GM06990 (cell line): ENCODE measurements at places on chromosomes 16 and 17.
A peak's percentile ranks its signal among the peaks of the same experiment; 100 is the strongest.

DNA sequence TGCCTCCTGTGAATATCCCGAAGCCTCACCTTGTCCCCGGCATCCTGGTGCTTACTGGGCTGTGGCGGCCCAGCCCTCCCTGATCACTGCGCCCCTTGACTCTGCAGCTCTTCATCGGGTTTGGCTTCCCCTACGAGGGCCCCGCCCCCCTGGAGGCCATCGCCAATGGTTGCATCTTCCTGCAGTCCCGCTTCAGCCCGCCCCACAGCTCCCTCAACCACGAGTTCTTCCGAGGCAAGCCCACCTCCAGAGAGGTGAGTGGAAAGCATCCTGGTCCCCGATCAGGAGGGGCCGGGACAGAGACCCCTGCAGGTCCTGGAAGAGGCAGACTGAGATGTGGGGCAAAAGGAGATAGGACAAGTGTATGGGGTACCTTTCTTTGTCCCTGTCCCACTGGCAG, 72.1 kb downstream of the MGAT5B start:
- DNase-seq, result no peak

GRCh38 chr16:84254062-84254461, 14.2 kb upstream of the KCNG4 start:
- no peak for DNase-seq

DNA sequence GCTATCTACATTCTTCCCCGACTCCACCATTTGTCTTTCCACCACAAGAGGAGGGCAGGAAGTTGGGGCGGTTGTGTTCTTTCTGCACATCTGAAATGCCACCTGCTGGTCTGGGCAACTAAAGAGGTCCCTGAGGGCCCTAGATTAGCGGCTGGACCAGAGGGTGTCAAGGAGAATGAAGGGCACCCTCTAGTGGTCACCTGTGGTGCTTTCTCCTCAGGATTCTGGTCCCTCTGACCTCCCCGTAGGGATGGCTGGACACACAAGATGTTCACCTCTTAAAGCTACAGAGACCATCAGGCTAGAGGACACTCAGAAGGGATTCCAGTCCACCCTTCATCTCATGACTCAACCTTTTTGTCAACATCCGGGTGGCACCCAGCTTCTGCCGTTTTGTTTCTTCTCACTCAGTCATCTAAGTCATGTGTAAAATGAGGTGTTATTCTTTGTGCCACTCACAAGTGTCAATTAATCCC, 2.9 kb upstream of the SCIMP start:
- peak; percentile 78 for DNase-seq

GRCh38 chr17:43018008-43018853, 4.0 kb downstream of the VAT1 start:
- DNase-seq, result no peak

DNA sequence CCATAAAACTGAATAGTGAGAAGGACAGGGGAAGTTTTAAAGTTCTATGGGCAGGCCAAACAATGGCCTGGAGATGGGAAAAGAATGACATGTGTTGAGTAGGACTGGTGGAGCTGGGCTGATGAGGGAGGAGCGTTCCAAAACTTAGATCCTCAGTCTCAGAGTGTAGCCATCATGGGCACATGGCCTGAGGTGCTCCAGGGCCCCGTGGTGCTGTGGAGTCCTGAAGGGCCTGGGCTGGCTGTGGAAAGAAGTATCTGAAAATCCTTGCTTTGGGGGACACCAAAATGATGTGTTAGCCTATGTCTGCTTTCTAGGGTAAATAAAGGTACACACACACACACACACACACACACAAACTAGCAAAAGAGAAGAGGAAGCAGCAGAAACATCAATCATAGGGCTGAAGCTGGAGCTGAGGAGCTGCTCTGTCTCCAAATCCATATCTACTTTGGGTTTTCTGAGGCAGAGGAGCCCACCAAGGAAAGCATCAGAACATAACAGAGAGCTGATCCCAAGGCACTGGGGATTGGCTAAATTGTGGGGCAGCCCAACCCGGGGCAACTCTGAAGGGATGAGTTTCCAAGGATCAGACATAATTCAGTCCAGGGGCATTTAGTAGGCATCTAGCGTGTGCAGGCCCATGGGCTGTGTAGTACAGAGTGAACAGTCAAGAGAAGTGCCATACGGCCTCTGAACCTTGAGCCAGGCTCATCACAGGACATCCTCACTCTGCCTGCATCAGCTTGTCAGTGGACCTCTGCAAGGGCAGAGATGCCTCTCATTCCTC, 85.2 kb downstream of the C16orf78 start:
- DNase-seq, result no peak

- no peak for DNase-seq
Observed at GRCh38 chr16:85974428-85975375, 75.7 kb downstream of the IRF8 start.

- peak; percentile 39 for DNase-seq
Observed at GRCh38 chr17:75271955-75272847, 1.2 kb upstream of the MIF4GD start.

DNA sequence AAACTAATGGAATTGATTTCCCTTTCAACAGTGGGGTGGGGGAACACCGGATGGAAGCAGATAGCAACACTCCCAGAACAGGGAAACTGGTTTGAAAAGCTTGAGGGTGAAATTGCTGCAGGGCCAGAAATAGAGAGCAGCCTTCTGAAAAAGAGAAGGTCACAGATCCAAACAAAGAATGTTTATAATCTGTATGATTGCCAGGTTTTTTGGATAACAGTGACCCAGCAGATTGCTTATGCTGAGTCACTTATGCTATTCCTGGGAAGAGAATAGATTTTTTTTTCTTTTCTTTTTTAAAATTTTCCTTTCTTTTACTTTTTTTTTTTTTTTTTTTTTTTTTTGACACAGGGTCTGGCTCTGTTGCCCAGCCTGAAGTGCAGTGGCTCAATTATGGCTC, 641.3 kb downstream of the KCNJ2 start:
- DNase-seq, result no peak

DNA sequence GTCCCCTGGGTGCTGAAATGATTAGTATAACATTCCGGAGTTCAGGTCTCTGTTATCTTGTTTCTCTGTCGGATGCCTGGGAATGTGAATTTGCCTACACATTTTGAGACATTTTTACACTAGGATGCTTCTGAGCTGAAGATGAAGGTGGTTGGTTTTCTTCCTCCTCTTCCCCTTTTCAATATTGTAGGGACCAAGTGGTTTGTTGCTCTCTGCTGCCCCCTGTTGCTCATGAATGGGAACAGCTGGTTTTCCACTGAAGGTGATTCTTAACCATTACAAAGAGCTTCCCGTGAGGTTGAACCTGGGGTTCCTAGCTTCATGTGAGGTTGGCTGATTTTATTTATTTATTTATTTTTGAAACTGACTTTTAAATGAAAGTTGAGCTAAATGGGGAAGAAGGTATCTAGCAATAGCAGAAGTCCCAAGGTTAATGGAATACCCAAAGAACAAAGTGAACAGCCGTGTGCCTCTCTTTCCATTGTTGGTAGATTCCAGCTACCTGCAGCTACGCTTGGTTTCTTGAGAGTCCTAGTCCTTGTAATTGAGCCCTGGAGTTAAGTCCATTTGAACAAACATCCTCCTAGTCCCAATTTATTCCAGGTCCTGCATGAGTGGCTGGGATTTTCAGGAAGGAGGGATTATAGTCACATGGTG, 983.9 kb upstream of the EEF2KMT start:
- no peak for DNase-seq

GRCh38 chr17:55117164-55117563, 147.6 kb upstream of the HLF start:
- DNase-seq, result no peak

GRCh38 chr17:83073389-83074063, 5.9 kb upstream of the METRNL start:
- no peak for DNase-seq

DNA sequence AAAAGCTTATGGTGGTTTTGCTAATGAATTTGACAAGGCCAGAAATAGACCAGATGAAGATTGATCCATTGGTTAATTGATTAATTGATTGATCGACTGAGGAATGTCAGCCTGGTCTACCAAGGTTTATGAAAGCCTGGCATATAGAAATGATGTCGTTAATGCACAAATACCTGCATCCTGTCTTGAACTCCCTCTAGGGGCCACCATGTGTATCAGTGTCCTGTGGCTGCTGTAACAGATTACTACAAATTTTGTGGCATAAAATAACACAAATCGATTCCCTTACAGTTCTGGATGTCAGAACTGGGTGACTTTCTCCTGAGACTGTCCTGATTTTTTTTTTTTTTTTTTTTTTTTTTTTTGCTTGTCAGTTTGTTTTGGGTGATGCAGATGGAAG, 553.2 kb downstream of the MAF start:
- no peak for DNase-seq

DNA sequence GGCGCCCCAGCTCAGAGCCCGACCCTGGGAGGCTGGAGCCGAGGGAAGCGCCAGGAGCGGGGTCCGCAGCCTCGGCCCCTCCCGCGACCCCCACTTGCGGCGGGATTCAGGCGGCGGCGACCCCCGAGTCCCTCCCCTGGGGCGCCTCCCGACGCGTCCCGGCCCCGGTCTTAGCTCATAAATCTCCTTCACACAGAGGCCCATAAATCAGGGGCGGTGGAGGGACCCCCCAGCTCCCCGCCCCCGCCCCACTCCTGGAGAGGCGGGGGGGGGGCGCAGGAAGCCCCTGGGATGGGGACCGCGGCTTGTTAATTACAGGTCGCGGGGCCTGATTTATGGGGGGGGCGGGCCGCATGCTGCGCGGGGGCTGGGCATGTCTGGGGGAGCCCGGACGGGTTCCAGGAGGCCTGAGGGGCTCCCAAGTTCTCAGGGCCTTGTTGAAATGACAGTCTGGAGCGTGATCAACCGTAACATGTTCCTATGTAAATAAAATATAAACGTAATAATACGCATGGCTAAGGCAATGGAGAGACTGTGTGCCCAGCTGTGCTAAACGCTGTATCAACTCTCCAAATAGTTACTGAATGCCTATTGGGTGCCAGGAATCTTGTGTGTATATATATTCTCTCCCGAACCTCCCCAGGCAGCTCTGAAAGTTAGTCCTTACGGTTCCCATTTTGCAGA, 10.0 kb upstream of the BHLHA9 start:
- DNase-seq, result no peak

DNA sequence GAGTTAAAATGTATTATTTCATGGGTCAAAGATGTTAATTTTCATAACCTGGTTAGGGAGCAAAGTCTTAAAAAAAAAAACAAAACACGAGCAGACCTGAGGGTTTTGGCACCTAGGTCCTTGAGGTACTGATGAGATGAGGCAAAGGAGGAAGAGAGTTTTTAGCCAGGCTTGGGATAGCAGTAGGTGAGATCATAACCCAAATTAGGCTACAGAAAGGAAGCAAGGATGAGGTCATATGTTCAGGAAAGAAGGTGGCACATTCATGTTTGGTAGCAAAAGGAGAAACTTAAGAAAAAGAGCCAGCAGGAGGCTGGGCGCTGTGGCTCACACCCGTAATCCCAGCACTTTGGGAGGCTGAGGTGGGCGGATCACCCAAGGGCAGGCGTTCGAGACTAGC, 2.8 kb downstream of the ATXN1L start:
- DNase-seq, result no peak

GRCh38 chr16:4093495-4094126, 22.6 kb downstream of the ADCY9 start:
- no peak for DNase-seq

- peak; percentile 67 for DNase-seq
Observed at GRCh38 chr16:29848420-29849297, 14.4 kb downstream of the CDIPT start.

- no peak for DNase-seq
Observed at GRCh38 chr16:79439901-79440300, 160.6 kb downstream of the MAF start.

- DNase-seq, result no peak
Observed at GRCh38 chr16:89397331-89397861, 93.0 kb downstream of the ANKRD11 start.

GRCh38 chr16:59973966-59974365, 1239.8 kb upstream of the GOT2 start:
- no peak for DNase-seq

DNA sequence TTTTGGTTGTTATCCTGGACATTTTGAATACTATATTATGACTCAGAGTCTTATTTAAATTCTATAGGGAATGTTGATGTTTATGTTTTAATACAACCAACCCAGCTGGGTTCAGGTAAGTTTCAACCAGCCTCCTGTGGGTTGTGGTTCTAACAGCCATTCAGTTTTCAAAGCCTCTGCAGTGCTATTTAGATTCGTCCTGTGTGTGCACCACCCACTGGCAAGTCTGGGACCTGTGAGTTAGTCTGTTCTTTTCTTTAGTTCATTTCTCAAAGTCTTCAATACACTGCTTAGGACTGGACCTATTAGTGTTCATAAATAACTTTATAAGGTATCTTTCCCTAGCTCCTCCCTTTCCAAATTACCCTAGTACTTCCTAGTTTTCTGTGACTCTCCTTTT, 170.6 kb downstream of the TMEM132E start:
- DNase-seq, result no peak

DNA sequence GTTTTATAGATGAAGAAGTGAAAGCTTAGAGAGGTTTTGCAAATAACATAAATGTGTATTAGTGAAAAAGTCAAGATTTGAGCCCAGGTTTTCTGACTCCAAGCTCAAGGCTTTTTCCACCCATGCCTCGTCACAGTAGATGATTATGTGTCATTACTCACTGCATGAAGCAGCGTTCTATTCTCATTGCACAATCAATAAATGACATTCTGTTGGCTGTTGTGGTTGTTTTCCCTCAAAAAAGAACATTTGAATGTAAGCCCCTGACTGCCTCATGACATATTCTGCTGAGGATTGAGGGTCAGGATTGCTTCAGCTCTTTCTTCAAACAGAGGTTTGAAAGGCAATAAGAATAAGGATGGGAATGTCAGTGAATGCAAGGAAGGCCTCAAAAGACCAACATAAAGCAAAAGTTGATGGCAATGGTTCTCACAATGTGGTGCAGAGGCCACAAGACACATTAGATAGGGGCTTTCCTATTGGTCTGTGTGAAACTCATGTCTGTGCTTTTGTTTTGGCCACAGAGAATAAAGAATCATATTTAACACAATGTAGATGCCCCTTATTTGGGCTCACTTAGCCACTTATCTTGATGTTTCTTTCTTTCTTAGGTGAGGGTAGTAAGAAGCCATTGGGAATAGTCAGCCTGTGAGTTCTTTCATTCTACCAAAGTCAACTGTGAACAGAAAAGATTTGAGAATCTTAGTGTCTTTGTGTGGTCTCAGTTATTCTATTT, 5.4 kb upstream of the MMD start:
- no peak for DNase-seq

GRCh38 chr16:88810166-88810911, 1.4 kb downstream of the APRT start:
- DNase-seq, result peak; percentile 61

GRCh38 chr16:67632415-67633172, 12.3 kb upstream of the CARMIL2 start:
- no peak for DNase-seq

GRCh38 chr16:70253291-70254106, 1.8 kb upstream of the EXOSC6 start:
- DNase-seq, result no peak
